Activated CD4-positive, CD25-positive, alpha-beta regulatory T cell (primary cell): ENCODE measurements at places on chromosomes 4 and X.

DNA sequence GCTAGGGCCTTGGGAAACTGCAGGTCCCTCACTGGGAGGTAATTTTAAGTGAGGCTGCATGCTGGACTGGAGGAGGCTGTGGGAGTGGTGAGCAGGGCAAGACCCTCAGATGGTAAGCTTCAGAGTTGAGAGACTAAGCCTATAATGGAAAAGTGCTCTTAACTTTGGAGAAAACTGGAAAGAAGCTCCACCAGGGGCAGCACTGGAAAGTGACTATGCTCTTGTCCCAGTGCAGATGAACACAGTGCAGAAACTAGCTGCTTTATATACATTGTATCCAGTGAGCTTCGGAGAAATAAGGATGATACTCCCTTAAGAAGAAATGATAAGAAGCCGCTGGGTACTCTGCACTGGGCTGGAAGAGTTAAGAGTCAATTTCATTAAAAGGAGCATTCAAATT is 3.2 kb upstream of the MAGEB2 start:
- DNase-seq = no peak

- DNase-seq = no peak
These were observed 10.5 kb downstream of the WDFY3 start for GRCh38 chr4:84956014-84956413.

GRCh38 chr4:102579794-102580462 is 78.8 kb downstream of the NFKB1 start:
- DNase-seq = no peak

- DNase-seq = no peak
These were observed 50.3 kb downstream of the HTRA3 start for GRCh38 chr4:8319731-8320385.

GRCh38 chrX:23511793-23512192 is 155.5 kb upstream of the PRDX4 start:
- DNase-seq = no peak

DNA sequence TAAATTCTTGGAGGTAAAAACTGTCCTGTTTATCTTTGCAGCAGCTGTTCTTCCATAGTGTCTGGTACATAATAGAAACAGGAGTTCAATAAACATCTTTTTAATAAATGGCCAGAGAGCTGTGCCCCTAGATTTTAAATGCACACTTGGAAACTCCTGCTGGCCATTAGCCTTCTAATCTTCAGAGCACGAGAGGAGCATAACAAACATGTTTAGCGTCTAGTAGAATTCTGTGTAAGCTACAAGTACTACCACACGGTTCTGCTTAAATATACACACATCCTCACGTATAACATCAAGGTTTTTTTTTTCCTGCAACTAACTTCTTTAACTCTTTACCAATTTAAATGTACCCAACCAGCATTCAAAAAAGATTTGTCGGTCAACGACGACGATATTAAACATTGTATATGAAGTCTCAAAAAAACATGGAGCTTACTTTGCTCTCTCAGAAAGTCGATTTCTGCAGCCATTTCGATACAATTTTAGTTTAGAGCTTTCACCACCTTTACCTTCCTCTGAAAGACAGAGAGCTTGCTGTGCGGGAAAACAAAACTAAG is 628 bp downstream of the SCLT1 start:
- DNase-seq = no peak

DNA sequence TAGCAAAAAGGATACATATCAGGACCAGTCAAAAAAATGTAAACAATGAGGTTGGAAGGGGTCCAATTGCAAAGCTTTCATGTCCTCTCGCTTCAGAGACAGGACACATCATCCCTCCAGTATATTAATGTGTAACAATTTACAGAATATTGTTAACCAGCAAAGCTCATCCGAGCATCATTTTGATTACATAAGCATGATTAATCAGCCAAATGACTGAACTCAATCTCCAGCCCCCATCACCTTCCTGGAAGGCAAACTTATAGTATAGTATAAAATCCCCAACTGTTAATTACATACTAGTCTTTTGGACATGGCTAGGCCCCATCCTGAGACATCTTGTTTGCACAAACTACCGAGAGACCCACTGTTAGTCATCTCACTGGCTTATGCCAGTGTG is 77.6 kb upstream of the TRAM1L1 start:
- DNase-seq = no peak

GRCh38 chr4:5447755-5448154 is 260.6 kb downstream of the EVC2 start:
- no peak for DNase-seq

DNA sequence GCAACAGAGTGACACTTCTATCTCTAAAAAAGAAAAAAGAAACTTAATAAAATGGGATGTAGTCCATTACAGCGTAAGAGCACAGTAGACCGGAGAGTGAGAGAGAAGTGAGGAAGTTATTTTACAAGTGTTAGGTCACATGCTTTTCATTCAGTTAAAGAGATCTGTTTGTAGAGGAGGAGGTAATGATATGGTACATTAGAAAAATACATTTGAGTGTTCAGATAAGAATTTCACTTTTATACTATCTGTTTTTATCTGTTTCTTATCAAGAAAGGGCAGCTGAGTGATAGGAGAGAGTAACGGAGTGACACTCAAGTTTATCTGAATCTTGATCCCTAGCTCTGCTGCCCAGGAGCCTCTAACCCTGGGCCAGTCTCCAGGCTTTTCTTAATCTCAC is 38.9 kb downstream of the FNIP2 start:
- DNase-seq = no peak

- no peak for DNase-seq
These were observed 39.8 kb upstream of the VCX3A start for GRCh38 chrX:6574762-6575161.

DNA sequence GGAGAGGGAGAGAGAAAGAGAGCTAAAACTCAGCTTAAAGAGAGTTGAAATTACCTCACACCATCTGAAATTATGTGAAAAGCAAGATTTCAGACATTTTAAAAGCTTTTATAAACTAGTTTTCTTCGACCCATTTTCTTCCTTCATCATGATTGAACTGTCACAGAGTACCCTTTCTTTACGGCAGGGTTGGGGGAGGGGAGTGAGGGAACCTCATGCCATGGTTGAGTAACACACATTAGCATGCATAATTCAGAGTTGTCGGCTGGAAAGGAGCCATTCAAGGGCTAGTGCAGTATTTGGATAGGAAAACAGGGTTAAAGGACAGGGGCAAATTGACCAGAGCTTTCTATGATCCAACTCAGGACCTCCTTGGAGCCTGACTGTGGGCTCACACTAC is 46.2 kb downstream of the PCDH19 start:
- no peak for DNase-seq

DNA sequence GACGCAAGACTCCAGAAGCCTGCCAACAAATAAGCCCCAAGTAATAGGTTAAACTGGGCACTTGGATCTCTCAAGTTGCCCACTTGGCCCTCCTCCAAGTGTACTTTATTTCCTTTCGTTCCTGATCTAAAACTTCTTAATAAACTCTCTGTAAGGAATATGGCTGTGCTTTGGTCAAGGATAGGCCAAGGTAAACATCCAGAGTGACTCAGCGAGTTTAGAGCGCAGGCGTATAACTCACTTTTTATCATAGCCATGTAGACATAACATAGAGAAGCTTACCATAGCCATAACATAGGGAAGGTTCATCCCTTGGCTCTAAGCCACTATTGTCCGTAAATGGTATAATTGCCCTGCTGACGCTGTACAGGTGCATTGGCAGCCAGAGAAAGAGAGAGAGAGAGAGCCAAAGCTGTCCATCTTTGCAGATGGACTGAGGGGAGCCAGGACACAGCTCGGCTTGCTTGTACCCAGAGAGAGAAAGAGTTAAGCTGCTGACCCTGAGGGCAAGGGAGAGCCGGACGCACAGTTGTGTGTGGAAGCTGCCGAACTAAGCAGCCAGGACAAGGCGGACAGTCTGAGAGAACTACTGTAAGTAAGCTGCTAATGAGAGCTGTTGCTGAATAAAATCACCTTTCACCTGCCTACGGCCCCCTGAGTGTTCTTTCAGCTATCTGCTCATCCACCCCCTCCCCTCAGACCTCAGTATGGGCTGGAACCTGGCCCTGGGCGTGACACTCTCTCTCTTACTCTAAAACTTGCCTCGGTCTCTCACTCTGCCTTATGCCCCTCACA is 1.8 kb downstream of the TLR1 start:
- no peak for DNase-seq
